ENCODE measurements at places on chromosomes 3 and 15.

GRCh38 chr15:74041311-74041756, 41.0 kb downstream of the GOLGA6A start:
- DNase-seq, result no peak

DNA sequence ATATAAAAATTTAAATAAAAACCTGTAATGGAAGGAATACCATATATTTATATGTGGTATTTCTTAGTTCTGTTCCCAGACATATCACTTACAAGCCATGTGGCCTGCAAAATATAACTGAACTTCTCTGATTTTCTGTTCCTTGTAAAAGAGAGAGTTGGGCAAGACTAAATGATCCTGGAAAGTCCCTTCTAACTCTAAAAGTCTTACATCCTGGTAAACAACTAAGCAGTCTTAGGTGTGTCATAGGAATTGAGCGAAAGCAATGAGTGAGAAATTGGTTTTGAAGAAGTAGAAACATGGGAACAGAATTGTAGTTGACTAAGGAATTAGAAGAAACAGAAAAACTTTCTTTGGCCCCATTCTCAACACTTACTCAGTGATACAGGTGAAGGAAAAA, 25.3 kb upstream of the IL20RB start:
- DNase-seq, result no peak

- no peak for DNase-seq
These were observed 52.9 kb upstream of the TBL1XR1 start for GRCh38 chr3:177250151-177250550.

DNA sequence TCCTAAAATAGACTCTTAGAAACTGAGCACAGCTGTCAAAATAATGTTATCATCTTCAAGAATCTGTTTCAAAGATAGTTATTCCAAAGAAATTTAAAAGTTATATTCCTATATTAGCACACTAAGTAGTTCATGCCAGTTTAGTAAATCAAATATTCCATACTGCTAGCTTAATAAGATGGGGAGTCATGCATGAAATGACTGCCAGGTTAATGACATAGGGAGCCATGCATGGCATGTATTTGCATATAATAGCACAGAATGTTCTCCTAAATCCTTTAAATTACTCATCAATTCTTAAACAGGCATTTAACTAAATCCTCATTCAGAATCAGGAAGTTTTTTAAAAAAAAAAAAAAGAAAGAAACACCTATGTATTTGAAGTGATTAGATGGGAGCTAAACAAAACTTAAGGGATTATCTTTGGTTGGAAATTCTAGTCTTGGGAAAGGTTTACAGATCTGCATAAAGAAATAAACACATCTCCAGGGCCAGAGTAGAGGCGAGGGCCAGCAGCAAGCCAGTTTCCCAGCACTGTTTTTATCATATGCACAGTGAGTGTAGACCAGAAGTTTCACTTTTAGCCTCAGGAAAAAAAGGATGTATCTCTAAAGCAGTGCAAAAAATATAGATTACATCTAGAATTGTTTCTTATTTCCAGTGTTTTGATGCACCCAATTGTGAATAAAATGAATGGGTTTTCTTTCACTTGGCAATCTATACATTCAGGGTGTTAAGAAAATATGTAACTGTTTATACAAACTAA, 366.4 kb upstream of the AGTR1 start:
- DNase-seq, result no peak

GRCh38 chr3:109413049-109413448, 75.7 kb upstream of the DPPA4 start:
- no peak for DNase-seq

GRCh38 chr3:145854499-145854898, 306.5 kb downstream of the PLOD2 start:
- DNase-seq, result no peak

DNA sequence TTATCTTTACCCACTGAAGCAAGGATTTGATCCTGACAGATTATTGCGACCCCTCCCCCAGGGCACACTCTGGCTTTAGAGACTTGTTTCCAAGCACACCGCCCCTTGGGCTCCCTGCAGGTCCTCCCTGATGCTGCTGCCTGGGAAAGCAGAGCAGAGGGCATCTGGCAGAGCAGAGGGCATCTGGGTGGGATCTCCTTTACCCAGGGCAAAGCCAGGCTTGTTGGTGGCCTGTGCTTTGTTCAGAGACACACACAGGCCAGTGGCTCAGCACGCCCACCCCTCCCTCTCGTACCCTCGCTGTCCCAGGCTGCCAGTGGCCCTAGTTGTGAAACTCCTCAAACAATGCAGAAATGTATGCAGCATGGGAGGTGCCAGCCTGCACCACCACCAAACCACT, 4.8 kb downstream of the KLF13 start:
- DNase-seq, result no peak

DNA sequence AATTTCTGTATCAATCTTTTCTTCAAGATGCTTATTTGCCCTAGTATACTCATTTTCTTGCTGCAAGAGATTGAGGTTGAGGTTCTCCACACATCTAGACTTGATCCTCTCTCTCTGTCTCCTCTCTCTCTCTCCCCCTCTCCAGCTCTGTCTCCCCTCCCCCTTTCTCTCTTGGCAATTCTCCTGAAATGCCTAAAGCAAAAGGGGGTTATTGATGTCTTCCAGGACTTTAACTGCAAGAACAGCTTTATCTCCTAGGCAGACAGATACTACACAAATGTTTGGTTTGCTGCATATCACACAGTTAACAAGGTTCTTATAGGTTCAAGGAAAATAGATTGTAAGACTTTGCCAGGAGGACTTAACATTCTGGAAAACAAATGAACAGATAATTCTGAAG, 52.1 kb downstream of the TMEM212 start:
- DNase-seq, result no peak

- no peak for DNase-seq
These were observed 33.3 kb downstream of the NPTN start for GRCh38 chr15:73599934-73600333.

DNA sequence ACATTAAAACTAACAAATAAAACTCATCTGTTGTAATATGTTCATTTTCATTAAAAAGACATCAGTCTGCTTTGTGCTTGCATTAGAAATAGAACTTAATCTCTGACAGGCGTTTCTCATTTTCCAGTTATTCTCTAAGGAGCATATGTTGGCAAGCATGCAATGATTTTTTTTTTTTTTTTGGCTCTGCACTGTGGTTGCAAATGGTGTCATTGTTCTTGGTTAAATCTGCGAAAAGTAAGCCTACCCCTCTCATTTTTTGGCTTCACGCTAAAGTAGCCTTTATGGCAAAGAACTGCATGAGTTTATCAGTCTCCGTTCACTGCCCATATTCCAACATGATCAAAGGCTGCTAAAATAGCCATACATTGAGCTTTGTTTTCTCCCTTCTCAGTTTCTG, 403.2 kb downstream of the MECOM start:
- no peak for DNase-seq

GRCh38 chr3:133404920-133405319, 5.1 kb downstream of the BFSP2 start:
- no peak for DNase-seq

DNA sequence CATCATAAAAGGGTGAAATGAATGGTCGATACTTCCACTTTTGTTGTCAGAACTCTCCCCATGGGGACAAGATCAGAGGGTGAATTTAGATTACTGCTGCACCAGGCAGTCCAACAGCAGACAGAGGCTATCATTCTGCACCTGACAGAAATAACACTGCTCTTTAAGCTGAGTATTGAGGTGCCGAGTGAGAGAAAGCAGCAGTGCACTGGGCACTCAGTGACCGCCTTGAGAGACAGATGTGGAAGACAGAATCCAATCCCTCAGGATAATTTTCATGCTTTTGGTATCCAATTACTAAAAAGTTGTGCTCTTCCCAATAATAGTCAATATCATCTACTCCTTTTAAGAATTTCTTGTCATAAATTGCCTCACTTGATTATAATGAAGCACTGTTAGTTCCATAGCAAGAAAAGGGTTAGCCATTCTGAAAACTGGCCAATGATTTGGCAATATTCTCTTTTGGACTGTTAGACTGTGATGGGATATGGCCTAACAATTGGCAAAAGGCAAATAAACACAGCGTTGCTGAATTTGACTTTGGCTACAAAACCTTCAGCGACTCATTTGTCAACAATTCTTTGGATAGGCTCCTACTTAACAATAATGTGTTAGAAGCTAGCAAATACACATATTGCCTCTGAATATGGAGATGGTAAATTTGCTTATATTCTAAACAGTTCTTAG, 5.5 kb downstream of the FGF7 start:
- no peak for DNase-seq

DNA sequence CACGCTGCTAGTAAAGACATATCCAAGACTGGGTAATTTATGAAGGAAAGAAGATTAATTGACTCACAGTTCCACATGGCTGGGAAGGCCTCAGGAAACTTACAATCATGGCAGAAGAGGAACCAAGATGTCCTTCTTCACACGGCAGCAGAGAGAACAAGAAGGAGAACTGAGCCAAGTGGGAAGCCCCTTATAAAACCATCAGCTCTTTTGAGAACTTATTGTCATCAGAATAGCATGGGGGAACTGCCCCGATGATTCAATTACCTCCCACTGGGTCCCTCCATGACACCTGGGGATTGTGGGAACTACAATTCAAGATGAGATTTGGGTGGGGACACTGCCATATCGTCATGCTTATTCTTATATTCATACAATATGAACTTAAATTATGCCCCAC, 49.0 kb downstream of the DUT start:
- no peak for DNase-seq

GRCh38 chr15:61232266-61232665, 3.2 kb upstream of the RORA start:
- no peak for DNase-seq

DNA sequence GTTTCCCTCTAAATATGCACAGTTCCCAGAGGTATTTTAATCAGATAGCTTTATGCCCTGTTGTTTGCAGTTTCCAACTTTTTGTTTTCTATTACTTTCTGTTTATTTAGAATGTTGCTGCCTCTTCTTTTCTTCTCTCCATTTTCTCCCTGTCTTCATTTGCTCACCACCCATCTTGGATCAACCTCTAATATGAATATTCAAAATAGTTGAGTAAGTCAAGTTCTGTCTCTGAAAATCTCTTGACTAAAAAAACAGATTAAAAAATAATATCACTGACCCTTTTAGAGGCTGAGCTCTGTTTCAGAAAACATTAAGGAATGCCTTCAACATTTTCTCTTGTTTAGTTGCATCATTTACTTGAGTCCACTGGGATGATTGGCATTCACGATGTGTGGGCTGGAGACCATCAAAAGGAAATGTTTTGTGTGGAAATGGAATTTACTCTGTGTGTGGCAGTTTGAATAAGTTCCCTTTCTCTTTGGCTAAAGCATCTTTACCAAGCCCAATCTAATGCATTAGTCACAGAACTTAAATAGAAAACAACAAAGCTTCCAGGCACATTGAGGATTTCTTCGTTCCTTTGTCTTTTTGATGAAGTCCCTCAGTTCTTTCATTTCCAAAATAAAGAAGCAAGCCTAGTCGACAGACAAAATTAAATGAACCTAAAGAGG, 633.9 kb upstream of the TGFBR2 start:
- no peak for DNase-seq

GRCh38 chr15:88622605-88622975, 1.4 kb downstream of the AEN start:
- no peak for DNase-seq

- no peak for DNase-seq
These were observed 32.9 kb downstream of the ZNF621 start for GRCh38 chr3:40557575-40558161.

- DNase-seq, result no peak
These were observed 24.7 kb downstream of the ZIC4 start for GRCh38 chr3:147381596-147381995.

DNA sequence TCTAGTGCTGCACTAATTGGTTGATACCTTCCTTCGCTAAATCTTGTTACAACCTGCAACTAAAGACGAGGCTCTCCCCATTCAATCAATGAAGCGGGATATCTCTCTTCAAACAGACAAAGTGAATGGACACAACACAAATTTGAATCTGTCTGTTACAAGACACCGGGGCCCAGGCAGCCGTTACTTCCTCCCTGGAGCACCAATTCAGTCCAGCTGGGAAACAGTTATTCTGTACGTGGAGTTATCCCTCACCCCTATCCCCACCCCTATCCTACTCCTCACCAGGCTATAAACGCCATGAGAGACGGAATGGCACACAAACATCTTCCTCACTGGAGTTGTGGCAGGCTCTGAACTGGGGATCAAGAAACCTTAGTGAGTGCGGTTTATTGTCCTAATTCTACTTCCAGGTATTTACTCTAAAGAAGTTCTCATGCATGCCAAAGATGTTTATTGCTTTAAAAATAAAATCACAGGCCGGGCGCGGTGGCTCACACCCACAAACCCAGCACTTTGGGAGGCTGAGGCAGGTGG, 181.8 kb downstream of the FOXP1 start:
- no peak for DNase-seq

DNA sequence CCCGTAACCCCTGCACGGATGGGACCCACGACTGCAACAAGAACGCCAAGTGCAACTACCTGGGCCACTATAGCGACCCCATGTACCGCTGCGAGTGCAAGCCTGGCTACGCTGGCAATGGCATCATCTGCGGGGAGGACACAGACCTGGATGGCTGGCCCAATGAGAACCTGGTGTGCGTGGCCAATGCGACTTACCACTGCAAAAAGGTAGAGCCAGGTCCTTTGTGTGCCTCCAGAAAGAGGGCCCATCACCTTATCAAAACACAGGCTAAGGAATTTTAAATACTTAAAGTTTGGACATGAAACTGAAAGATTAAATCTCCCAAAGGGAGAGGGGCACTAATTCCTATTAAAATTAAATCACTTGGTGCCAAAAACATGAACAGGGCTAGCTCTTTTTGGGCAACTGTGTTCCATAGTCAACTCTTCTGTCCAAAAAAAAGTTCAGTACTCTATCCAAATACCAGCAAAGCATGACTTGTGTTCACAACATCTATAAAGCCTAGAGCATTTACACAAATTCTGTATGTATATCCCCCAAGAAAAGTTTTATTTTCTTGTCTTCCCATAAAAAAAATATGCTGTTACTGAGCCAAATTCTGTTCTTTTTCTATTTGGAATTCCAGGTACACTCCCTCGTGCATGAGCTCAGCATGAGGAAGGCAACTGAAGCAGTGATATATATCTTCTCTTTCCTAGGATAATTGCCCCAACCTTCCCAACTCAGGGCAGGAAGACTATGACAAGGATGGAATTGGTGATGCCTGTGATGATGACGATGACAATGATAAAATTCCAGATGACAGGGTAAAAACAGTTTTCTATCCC, 9.2 kb downstream of the THBS1 start:
- DNase-seq, result no peak

GRCh38 chr3:183410759-183411158, 17.7 kb downstream of the MCF2L2 start:
- DNase-seq, result no peak

GRCh38 chr15:40092256-40092978, 16.3 kb downstream of the BMF start:
- no peak for DNase-seq

- no peak for DNase-seq
These were observed 19.6 kb downstream of the PLXND1 start for GRCh38 chr3:129586746-129587430.

Measured in hematopoietic multipotent progenitor cell (in vitro differentiated cells).